ENCODE measurements at places on chromosomes 5 and 9.

DNA sequence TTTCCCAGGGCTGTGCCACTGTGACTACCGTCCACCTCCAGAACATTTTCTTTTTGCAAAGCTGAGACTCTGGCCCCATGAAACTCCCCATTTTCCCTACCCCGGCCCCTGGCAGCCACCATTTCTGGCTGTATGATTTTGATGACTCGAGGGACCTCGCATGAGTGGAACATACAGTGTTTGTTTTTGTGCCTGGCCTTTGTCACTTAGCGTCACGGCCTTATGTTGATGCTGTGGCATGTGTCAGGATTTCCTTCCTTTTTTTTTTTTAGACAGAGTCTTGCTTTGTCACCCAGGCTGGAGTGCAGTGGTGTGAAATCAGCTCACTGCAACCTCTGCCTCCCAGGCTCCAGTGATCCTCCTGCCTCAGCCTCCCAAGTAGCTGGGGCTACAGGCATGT lies 42.7 kb downstream of the ASS1 start:
- DNase-seq = no peak

GRCh38 chr9:85536514-85536913 lies 205.2 kb downstream of the AGTPBP1 start:
- DNase-seq = no peak

DNA sequence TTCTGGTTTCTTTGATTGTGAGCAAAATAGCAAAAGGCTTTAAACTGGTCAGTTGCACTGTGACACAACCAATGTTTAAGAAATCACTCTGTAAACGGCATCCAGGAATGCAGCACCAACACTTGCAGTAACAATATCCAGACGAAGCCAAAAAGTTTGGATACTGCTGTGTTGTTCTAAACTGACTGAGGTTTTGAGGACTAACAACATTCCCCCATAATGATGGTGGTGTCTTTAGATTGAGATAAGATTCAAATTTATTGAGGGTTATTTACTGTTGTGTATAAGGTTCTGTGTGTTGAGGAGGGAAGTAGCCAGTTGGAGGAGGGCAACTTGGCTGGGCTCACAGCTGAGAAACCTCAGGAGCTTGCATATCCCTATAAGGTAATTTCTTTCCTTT lies 353.6 kb downstream of the BNC2 start:
- no peak for DNase-seq

- no peak for DNase-seq
These were observed 265.3 kb downstream of the TRIM32 start for GRCh38 chr9:116952436-116952810.

GRCh38 chr5:57703721-57704120 lies 221.1 kb upstream of the ACTBL2 start:
- DNase-seq = no peak

GRCh38 chr9:101579711-101580545 lies 14.8 kb downstream of the PPP3R2 start:
- DNase-seq = no peak

GRCh38 chr9:86175743-86176456 lies 76.5 kb upstream of the GOLM1 start:
- no peak for DNase-seq

Measured in stimulated activated CD4-positive, alpha-beta T cell treated with anti-CD3 and anti-CD28 coated beads, Interleukin-12 subunit alpha, Interleukin-12 subunit beta, amount 100 ng/mL, for 4 hours (primary cell).